ENCODE measurements at places on chromosomes 5 and 9.

- no peak for DNase-seq
These were observed 260.2 kb upstream of the EFNA5 start for GRCh38 chr5:107930891-107931290.

- no peak for DNase-seq
These were observed 511.3 kb upstream of the ADAMTS16 start for GRCh38 chr5:4628645-4629385.

GRCh38 chr9:33151601-33152000 lies 15.5 kb downstream of the B4GALT1 start:
- DNase-seq = no peak

- DNase-seq = no peak
These were observed at the start of gene ADAMTS13 for GRCh38 chr9:133421615-133422542. ADAMTS13 (plus strand) TSS chr9:133422367; CDS start chr9:133422444, 77 bp downstream.

- DNase-seq = no peak
These were observed 78.7 kb downstream of the CRB2 start for GRCh38 chr9:123434619-123435240.

DNA sequence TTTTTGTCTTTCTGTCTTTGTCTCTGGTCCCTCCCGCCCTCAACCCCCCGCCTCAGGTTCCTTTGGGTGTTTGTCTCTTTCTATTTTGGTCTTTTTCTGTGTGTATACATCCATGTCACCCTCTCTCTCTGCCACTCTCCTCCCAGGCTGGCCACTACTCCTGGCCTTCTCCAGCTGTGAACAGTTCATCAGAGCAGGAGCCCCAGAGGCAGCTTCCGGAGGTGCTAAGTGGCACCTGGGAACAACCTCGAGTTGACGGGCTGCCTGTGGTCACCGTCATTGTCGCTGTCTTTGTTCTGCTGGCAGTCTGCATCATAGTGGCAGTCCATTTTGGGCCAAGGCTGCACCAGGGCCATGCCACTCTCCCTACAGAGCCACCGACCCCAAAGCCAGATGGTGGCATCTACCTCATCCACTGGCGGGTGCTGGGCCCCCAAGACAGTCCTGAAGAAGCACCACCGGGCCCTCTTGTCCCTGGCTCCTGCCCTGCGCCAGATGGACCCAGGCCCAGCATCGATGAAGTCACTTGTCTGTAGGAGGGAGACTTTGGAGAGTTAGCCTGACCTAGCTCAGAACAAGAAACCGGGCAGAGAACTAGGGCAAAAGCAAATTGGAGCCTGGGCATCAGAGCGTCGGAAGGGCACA lies 1.7 kb downstream of the SMIM33 start:
- no peak for DNase-seq

- peak; percentile 44 for DNase-seq
These were observed 31.6 kb downstream of the PTGS1 start for GRCh38 chr9:122402403-122402871.

GRCh38 chr5:133818031-133818431 lies 150.4 kb downstream of the C5orf15 start:
- DNase-seq = peak; percentile 89

DNA sequence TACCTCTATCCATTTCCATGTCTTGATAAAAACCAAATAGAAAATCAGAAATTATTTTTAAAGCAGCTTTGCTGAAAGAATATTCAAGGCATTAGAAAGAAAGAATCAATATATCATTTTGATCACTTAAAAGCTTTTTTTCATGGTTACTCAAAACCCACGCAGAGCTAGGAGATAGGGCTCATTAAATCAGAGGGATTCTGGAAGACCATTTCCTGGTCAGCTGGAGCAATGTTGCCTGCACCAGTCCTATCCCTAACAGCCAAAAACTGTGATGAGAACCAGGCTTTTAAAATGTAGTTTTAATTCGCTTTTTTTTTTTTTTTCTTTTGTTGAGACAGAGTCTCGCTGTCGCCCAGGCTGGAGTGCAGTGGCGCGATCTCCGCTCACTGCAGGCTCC lies 72.3 kb downstream of the ARSB start:
- DNase-seq = no peak

- peak; percentile 88 for DNase-seq
These were observed 31.1 kb downstream of the OR2K2 start for GRCh38 chr9:111298731-111299598.

- no peak for DNase-seq
These were observed 296.0 kb upstream of the ACTBL2 start for GRCh38 chr5:57778501-57779091.

GRCh38 chr5:173035904-173036707 lies 20.0 kb upstream of the CREBRF start:
- no peak for DNase-seq

DNA sequence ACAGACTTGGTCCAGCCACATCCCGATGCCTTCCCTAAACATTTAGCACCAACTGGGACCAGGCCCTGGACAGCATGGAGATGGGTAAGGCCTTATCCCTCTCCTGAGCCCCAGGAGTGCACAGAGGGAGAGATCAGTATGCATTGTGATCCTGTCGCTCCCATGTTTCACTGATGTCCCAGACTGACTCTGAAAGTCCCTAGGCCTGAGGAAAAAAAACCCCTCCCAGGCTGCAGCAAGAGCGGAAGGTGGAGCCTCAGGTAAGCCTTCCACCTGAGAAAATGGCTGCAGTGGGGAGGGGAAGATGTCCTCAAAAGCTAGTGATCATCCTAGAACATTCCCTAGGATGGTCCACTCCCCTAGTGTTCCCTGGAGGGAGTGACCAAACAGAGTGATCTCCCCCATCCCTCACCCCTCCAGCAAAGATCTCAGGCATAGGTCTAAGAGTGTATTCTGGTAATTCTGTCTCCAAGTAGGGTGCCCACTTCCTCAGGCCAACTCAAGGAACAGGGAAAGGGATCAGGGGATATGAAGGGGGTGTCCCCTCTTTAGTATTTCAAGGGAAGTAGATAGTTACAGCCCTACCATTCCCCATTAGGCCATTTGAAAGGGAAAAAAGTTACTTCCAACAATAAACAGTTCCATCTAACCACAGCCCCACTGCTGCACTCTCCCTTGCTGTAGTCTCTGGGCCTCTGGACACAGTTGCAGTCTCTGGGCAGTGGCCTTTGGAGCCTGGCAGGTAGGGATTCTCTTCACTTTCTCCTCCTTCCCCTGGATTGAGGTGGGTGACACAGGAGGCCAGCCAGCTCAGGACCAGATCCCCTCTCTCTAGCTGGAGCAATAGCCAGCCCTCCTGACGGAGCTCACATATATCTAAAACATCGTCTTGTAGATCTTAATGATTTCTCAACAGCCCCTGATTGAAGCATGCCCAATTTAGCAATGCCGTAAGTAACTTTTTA lies 6.8 kb upstream of the CXXC5 start:
- peak; percentile 43 for DNase-seq

- peak; percentile 86 for DNase-seq
These were observed 27.1 kb downstream of the ZDHHC11B start for GRCh38 chr5:757346-757930.

DNA sequence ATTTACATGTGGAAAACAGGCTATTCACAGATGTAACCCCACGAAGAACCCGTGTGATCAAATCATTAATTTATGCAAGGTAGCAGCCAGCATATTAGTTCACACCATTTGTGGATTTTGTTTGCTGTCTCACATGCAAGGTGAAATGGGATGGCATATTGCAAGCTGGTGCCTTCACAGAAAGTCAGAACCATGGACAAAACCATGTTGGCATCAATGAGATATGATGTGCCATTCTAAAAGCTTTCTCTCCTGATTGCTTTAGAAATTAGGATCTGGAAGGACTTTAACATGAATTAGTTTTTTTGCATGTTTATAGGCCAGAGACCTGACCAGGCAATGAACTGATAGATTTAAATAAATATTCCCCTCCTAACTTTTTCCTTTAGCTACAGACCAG lies 129.3 kb downstream of the SEMA6A start:
- DNase-seq = no peak

All from posterior vena cava (tissue), 2 donors.